Hypothalamus (tissue), 51 donors: ENCODE measurements at places on chromosomes 4 and X.

GRCh38 chr4:90112715-90113114, 14.5 kb upstream of the CCSER1 start:
- DNase-seq, result no peak

DNA sequence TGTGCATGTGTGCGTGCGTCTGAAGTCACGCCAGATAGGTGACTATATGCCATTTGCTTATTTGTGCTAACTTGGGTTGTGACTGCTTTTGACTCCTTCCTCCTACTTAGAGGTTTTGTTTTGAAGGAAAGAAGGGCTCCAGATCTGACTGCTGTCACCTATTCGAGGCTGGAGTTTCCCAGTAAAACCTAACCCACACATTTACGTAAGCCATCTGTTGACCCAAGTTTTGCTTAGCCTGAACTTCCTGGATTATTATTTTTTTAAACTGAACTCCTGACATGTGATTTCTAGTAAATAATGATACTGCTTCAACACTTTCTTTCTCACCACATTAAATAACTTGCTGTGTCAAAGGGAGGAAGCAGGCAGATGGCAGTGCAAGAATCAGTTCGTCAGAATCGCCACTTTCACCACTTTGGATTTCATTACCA, 41.5 kb downstream of the DTHD1 start:
- no peak for DNase-seq

DNA sequence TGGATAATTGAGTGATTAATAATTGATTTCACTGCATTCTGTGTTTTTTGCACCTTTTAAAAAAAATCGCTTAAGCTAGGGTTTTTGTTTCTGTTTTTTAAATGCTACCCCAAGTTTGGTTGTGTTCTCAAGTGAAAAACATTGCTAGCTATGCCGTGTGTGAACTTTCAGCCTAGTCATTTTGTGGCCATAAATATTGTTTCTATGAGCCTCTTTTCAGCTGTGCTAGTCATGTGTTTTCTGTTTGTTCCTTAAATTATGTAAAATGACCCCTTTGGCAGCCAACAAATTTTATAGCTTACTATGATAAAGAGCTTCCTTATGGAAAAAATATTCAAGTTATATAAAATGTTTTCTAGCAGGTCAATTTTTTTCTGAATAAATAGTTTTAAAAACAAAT, 59.1 kb downstream of the GALNT7 start:
- DNase-seq, result no peak

GRCh38 chr4:13928214-13928613, 300.7 kb upstream of the BOD1L1 start:
- no peak for DNase-seq

- DNase-seq, result no peak
Measured at GRCh38 chrX:16822723-16823122, 36.5 kb downstream of the TXLNG start.

GRCh38 chr4:1400831-1401408, 5.3 kb downstream of the NKX1-1 start:
- DNase-seq, result no peak

DNA sequence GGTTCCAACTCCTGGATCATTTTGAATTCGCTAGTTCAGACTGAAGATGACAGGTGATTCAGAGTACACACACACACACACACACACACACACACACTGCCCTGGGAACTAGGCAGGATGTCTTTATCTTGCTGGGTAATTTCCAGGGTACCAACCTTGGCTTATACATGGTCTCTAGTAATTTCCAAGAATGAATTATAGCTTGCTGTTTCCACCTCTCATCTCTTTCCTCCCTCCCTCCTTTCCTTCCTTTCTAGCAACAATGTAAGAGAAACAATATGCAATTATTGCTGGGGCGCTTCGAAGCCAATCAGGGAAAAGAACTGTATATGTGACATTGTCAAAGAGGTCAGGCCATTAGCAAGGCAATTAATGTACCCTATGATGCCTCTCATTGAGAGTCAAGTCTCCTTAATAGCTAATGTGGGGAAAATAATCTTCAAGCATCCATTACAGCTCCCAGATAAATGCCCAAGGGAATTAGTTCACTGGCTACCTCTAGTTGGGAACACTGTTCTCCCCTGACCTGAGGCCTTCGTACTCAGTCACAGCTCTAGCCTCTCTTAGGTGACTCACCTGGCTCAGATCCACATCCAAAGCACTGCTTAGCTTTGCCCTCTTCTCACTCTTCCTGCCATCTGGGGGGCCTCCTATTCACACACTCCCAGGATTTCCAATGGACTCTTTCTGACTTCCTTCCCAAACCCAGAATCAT, 311.5 kb downstream of the PPP1R2C start:
- DNase-seq, result no peak

GRCh38 chr4:96170198-96170597, 330.3 kb downstream of the PDHA2 start:
- no peak for DNase-seq

- no peak for DNase-seq
Measured at GRCh38 chr4:54209617-54210016, 19.5 kb upstream of the PDGFRA start.

GRCh38 chrX:82127228-82128123, 925.6 kb downstream of the SH3BGRL start:
- no peak for DNase-seq

DNA sequence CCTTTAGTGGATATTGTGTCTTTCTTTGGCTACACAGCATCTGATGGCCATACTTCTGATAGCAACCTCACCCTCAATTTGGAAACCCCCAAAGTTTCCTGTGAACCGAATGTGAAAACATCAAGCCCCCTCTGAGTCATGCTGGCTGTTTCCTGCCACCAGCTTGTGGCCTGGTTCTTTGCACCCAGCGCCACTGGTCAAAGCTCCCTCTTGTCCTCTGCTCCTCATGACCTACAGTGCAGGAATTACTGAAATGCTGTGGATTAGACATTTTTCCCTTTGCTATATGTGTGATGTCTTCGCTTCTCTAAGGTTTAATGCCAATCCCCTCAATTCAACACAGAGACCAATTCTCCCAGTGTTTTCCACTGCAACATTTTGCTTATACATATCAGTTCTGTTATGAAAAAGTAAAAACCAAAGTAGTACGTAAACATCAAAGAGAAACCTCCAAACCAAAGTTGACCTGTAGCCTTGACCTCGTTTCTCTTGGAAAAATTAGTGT, 224.0 kb upstream of the TENM3 start:
- no peak for DNase-seq

DNA sequence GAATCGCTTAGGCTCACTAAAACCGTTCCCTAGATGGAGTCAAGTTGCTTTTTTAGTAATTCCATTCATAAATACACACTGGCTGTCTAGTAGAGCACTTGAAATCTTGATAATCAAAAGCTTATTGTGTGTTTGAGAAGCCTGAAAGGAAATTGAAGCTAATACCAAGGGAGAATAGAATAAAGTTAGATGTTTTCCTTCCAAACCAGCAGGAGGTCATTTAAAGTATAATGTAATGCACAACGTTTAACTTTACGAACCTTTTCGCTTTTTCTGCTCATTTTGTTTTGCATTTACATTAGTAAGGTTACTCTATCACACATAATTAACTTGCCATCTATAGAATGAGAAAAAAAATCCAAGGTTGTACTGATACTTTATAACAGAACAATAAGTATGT, 440.9 kb downstream of the NKX6-1 start:
- no peak for DNase-seq

DNA sequence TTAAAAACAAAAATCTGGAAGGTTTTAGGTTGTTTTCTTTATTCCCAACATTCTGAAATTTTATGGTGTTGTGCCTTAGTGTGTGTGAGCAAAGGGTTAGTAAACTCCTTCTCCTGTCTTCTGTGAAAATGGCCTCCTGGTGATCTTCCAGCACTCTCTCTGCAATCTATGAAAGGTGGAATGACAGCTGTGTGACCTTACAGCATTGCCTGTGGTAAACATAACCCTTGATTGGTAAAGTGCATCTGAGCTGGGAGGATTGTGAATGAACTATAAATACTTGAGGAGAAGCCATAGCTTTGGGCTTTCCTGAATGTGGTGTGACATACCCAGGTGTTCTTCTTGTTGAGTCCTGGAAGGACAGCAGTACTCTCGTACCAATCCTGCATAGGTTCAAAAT, 10.0 kb downstream of the ART3 start:
- DNase-seq, result no peak

- peak; percentile 62 for DNase-seq
Measured at GRCh38 chr4:7285244-7286094, 93.1 kb downstream of the SORCS2 start.

- no peak for DNase-seq
Measured at GRCh38 chr4:130484826-130485225, 1388.9 kb downstream of the C4orf33 start.

DNA sequence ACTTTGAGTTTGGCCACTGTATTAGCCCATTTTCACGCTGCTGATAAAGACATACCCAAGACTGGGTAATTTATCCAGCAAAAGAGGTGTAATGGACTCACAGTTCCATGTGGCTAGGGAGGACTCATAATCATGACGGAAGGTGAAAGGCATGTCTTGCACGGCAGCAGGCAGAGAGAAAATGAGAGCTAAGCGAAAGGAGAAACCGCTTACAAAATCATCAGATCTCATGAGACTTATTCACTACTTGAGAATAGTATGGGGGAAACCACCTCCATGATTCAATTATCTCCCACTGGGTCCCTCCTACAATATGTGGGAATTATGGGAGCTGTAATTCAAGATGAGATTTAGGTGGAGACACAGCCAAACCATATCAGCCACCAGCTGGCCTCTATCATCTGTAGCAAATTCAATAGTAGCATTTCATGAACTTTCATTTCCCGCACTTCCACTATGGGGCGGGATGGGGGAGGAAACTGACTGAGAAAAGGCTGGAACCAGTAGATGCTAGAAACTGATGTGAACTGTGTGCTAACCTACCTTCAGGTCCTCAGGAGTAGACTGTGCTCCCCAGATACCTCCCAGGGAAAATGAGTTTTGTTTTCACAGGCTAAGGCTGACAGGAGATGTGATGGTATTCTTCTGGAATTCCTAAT, 35.3 kb upstream of the LGI2 start:
- no peak for DNase-seq

DNA sequence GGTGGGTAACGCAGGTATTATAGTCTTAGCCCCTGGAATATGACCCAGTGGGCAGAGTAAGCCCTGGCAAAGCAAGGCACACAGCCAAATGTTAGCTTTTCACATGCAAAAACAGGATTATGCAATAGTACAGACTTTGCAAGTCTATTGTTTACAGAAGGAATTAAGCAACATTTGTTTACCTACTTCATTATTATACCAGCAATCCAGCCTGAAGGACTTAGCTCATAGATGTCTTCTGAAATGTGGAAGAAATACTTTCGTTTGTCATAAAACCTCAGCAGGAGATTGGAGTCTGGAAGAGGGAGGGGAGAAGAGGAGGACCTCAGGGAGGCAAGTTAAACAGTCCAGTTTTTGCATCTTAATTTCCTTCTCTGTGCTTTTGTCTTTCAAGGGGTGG, 226.7 kb upstream of the CENPE start:
- no peak for DNase-seq

- DNase-seq, result no peak
Measured at GRCh38 chr4:154044108-154044531, 255.2 kb upstream of the SFRP2 start.

DNA sequence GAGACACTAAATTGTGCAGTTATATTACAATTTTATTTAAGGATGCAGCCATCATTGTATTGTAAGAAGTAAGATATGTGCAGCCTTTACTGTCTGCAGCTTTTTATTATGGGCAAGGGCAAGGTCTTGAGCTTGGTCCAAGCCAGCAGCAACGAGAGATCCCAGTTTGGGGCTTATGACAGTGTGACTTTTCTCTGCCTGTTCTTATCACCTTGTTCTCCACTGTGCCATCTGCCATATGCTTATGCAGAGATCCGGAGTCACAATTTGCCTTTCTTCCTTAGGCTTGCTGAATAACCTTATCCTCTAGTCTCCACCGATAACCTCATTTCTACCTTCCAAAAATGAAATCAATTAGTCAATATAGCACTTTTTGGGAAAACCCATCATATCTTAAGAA, 30.4 kb downstream of the MAPK10 start:
- DNase-seq, result no peak

GRCh38 chrX:22159071-22159470, 113.6 kb upstream of the CBLL2 start:
- no peak for DNase-seq

DNA sequence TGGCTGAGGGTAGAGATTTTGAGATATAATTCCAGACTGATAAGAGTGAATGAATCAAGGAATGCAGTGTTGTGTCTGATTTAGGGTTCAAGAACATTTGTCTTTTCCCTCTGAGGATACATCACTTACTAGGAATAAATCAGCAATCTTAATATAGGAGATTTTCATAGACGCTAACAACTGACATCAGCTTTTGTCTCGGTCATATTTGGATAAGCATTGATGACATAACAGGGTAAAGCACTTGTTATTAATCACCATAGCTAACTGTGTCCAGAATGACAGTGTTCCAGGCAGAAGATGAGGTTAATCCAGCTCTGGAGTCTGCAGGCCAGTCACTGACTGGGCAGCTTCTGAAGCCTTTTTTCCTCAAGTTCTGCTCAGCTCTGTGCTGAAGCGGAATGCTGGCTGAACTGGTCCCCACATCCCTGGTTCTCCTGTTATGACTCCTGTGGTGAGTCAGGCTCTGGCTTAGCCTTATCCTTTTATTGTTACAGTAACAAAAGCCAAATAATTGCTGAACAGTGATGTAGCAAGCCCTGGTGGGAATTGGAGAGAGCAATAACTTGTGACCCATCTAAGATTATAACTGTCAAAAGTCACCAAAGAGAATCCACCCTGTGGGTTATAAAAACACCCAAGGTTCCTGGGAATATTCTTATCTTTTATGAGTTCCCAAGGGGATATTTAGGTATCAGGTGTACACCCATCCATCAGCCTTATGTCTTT, 41.8 kb downstream of the FNIP2 start:
- DNase-seq, result no peak

DNA sequence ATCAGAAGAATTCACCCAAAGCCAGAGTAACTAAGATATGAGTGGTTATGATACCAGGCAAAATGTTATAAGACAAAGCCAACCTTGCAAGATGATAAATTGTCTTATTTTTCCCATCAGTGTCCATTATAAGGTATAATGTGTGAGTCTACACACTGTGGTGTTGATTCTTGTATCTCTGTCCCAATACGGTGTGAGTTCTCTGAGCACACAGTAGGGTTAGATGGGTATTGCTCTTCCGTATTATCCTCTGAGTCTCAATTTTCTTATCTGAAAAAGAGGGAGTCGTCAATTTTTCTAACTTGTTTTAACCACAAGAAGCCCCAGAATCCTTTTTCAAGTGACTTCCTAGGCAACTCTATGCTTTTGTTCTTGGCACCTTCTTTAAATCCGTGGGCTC, 69.9 kb downstream of the HMGB2 start:
- no peak for DNase-seq

GRCh38 chrX:138638996-138639395, 72.5 kb downstream of the FGF13 start:
- no peak for DNase-seq

- no peak for DNase-seq
Measured at GRCh38 chr4:3807822-3808496, 41.8 kb downstream of the ADRA2C start.

GRCh38 chr4:47641755-47642154, 156.7 kb downstream of the ATP10D start:
- no peak for DNase-seq

GRCh38 chrX:68832516-68833447, 4.0 kb downstream of the EFNB1 start:
- no peak for DNase-seq
